ENCODE measurements at places on chromosomes 6 and 20.
A peak's percentile ranks its signal among the peaks of the same experiment; 100 is the strongest.

DNA sequence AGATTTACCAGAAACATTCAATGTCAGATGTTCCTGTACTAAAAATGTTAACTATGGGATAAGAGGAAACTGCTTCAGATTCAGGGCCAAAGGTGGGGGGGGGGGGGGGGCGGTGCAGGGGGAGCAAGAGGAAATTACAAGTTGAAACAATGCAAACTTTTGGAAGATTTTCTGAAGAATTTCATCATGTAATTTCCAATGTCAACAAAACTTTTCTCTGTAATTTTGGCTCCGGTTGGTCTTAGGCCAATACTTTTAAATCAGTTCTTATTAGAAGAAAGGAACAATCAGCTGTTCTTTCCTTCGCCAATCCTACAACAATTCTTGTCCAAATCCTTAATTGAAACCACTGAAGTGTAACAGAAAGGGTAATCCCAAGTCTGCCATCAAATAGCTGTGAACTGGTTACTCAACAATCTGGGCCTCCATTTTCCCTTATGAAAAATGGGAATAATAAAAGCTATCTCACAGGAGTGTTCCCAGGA lies 13.1 kb downstream of the UQCC1 start:
- no peak for DNase-seq

GRCh38 chr20:3350422-3350821 lies 57.0 kb downstream of the DNAAF9 start:
- no peak for DNase-seq

DNA sequence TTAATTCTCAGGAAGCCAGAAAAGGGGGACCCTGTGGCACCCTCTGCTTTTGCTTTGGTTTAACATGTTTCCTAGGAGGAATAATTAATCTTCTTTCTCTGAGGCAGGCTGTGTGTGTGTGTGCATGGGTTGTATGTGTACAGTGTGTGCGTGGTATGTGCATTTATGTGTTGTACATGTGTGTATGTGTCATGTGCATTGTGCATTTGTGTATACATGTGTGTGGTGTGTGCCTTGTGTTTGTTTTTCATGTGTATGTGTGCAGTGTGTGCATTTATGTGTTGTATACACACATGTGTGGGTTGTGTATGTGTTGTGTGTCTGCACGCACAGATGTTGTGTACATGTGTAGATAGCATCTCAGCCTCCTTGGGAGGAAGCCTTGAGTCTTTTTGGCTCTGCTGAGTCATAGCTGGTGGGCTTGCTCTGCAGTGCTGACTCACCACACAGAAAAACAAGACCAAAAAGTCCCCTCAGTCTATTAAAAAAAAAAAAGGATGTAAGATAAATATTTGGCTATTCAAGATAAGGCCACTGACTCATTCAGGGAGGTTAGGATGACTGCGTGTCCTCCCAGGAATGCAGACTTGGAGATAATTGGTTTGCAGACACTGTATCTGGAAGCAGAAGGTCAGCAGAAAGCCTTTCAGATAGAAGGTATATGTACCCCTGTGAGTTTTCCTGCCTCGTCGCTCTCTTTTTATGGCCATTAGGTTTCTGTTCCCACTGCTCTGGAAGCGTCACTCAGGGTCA lies 58.6 kb downstream of the SYNJ2 start:
- no peak for DNase-seq

- DNase-seq, result no peak
Measured at GRCh38 chr20:1893721-1894470, 1.3 kb upstream of the SIRPA start.

GRCh38 chr20:41175727-41176330 lies 38.5 kb downstream of the PLCG1 start:
- peak; percentile 11 for DNase-seq

DNA sequence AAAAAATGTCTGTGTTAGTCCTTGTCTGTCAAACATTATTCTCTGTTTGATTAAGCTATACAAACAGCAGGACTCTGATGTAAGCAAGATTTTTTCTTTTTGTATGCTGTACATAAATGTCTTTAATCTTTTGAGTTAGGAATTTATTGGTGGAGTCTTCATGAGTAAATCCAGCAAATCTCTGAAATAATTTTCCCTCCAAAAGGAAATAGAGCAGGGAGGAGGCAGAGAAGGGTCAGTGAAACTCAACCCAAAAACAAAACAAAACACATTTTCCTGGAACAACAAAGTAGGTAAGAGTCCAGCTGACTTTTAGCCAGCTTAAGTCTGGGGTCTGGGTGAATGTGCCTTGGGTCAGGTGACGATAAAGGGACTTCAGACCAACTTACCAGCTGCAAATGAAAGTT lies 113.7 kb downstream of the FOXA2 start:
- DNase-seq, result no peak

- DNase-seq, result no peak
Measured at GRCh38 chr20:35515341-35515740, 14.1 kb downstream of the C20orf173 start.

- no peak for DNase-seq
Measured at GRCh38 chr6:6685249-6686040, 96.9 kb downstream of the LY86 start.

DNA sequence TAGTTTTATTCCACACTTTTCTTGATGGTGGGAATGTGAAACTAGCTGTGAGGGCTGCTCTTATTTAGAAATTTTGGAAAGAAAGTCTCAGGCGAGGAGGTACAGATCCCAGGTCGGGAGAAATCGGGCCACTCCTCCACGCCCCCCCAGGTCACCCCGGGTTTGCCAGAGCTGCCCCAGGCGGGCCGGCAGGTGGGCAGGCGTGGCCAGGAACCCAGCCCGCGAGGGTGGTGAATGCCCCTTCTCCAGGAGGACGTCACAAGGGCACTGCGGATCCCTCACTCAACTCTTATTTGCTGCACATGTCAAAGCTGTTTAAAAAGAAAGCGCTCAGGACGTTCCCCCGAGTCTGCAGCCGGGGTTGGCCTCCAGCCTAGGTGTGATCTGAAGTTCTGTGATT lies 60.5 kb upstream of the SLCO4A1 start:
- DNase-seq, result no peak

Data from naive thymus-derived CD8-positive, alpha-beta T cell (primary cell).